ENCODE measurements at places on chromosomes 1 and 21.

DNA sequence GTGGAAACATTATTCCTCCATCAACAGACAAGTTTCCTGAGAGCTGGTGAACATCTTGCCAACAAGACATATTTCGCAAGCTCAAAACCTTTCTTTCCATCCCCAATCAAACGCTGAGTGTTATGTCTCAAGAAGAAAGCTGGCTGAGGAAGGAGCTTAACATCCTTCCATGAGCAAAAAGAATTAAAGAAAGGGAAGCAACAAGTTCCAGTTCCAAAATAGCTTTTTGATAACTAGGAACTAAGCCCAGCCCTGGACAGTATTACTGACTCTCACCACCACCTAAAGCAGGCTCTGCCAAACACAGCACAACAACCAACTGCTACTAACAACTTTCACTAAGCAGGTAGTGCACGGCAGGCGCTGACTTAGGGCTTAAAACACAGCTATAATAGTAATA lies 50.2 kb downstream of the CAPZB start:
- DNase-seq: no peak

DNA sequence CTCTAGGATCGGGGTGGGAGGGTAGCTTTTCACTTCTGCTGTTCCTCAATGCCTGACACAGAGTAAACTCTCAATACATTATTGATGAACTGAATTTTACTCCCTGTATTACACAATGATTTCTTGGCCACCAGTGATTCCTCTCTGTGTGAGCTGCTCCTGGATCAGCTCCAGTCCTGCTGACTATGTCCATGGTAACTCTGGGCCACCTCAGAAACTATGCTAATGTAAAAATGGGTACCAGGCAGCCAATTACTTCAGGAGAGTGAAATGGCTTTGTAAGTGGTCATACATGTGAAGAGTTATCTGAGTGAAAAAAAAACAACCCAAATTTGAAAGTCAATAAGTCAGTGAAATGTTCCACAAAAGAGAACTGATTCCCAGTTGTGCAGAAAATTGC lies 311.0 kb downstream of the KCNH1 start:
- no peak for DNase-seq

DNA sequence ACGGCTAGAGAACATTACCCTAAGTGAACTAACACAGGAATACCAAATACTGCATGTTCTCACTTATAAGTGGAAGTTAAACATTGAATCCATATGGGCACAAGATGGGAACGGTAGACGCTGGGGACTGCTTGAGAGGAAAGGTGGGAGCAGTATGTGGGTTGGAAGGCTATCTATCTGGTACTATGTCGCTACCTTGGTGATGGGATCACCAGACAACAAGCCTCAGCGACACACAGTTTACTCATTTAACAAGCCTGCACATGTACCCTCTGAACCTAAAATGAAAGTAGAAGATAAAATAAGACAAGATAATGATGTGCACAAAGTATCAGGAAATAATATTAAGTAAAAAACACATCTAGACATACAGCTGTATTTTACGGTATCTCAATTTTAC lies 819 bp downstream of the PYHIN1 start:
- DNase-seq: no peak

DNA sequence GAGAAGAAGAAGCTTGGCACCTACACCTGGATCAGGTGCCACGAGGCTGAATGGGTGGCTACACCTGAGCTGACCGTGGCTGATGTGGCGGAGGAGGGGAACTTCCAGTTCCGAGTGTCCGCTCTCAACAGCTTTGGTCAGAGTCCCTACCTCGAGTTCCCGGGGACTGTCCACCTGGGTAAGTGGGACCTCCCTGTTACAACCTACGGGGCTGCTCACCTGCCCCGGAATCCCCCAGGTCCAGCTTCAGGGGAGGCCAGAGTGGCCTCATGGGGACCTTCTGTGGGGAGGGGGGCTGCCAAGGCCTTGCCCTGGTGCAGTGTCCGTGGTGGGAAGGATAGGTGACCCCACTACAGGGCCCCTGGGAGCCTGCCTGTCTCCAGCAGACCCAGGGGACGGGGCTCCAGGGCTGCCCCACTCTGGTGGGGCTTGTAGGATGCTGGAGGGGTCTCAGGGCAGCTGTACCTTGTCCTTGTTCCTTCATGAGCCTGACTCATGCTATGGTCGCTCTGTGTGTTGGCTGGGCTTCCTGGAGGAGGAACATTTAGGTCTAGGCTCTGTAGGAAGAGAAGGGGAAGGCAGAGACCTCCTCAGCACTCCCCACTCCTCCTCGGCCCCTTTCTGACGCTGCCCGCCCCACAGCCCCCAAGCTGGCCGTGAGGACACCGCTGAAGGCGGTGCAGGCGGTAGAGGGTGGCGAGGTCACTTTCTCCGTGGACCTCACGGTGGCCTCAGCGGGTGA lies 7.2 kb downstream of the OBSCN start:
- DNase-seq: no peak

DNA sequence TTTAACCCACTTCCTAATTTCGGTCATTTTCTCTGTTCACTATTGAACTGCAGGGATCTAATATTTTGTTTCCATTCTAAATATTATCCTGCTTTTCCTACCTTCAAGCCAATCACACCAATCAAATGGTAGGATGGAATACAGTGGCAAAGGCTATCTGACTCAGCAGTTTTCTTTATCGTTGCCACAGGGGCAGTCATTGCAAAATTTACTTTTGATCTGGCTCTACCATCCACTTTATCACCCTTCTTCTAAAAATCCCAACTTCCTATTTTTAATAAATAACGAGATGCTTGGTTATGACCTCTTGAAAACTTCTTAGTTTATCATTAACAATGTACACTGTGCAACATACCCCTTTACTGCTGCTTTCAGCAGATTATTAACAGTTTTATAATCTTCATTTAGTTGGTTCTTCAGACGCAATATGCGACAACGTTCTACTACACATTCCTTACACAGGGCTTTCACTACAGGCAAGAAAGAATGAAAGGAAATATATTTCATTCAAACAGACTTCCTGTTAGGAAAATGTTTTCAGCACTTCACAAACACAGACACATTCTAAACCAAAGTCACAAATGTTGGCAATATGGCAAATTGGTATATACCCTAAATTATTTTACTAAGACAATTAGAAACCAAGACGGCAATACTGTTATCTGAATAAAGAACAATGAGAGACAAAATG lies 52.3 kb upstream of the RAP1GAP start:
- no peak for DNase-seq

GRCh38 chr1:239719642-239720258 lies 333.4 kb downstream of the CHRM3 start:
- DNase-seq: peak; percentile 12

- DNase-seq: no peak
Measured at GRCh38 chr1:15261155-15262002, 14.4 kb downstream of the FHAD1 start.

GRCh38 chr1:21517660-21518480 lies 8.6 kb downstream of the ALPL start:
- no peak for DNase-seq

GRCh38 chr1:77412820-77413530 lies 131.2 kb downstream of the AK5 start:
- no peak for DNase-seq

- DNase-seq: peak; percentile 18
Measured at GRCh38 chr1:114756009-114756892, 1.5 kb downstream of the CSDE1 start.

DNA sequence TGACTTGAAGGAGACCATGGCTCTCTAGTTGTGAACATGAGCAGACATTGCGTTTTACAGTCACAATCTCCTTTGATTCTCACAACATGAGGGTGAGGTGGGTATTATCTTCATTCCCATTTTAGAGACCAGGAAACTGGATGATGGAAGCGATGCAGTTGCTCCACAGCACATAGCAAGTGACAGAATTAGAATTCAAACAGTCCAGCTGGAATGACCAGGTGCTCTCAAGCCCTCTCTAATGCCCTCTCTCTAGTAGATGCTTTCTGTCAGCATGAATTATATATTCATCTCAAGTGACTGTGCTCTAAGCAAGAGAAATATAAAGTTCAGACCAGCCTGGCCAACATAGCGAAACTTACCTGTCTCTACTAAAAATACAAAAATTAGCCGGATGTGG lies 9.8 kb upstream of the KIF1B start:
- DNase-seq: no peak

- no peak for DNase-seq
Measured at GRCh38 chr1:18599086-18599485, 31.6 kb upstream of the PAX7 start.

DNA sequence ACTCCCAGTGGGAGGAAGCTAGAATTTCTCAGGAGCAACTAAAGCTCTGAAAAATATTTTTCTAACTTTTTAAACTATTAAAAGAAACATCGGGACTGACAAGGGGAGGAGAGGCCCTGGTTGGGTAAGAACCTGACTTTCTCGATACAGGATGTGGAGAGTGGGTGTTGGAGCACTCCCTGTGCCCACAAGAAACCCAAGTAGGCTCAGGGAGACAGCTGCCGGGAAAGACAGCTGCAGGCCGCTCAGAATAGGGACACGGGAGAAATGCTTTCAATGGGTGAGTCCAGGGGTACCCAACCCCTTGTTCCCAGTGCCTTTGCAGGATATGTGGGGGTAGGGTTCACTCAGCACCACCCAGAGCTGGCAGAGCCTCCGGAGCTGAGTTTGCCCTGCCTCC lies 43.6 kb downstream of the PLEKHA6 start:
- DNase-seq: no peak

- DNase-seq: no peak
Measured at GRCh38 chr1:72780212-72780611, 497.9 kb upstream of the NEGR1 start.

DNA sequence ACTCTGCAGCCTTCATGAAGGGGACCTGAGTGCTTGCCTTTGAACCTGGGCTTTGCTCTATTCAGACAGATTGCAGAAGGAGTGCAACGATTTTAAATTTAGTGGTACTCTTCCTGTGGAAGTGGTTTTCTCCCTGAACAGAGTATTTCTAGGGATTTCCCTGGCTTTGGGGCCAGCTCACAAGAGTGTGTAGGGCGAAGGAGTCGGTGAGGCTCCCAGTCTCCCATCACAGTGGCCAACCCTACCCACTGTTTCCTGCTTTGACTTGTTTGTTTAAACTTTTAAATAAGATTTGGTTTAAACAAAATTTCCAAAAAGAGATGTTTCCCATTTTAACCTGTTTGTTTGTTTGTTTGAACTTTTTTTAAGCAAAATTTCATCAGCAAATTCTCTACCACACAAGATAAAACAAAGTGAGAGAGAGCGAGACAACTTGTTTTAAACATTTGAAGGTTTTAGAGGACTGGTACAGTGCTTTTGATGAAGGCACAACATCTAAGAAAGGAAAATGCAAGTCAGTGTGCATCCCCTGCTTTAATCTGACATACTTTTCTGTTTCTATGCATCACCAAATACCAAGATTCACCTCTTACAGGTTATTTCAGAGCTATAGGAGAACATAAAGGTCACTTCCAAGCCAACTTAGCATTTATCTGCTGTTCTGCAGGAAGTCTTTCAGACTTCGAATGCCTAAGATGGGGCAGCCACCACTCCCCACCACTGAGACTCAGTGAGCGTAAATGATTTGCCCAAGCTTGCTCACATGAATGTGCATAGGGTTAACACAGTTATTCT lies 6.6 kb downstream of the SELP start:
- DNase-seq: peak; percentile 47

DNA sequence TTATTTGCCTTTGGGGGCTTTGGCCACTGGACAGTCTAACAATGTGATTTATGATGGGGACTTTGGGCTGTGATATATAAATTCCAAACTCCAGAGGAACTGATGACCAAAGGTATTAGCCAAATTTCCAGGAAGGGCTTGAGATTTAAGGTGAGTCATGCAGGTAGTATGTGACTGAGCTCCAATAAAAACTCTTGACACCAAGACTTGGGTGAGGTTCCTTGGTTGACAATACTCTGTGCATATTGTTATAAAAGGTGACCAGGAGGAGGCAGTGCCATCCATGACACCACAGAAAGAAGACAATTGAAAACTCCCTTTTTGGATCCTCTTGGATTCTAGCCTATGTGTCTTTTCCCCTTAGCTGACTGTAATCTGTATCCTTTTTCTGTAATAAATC lies 392.7 kb upstream of the LRRC7 start:
- no peak for DNase-seq

- no peak for DNase-seq
Measured at GRCh38 chr1:164611754-164612642, 53.0 kb downstream of the PBX1 start.

GRCh38 chr1:91857557-91858239 lies 28.3 kb downstream of the TGFBR3 start:
- DNase-seq: no peak

Data from T-helper 2 cell (primary cell).